Activated CD8-positive, alpha-beta T cell treated with anti-CD3 and anti-CD28 coated beads, Interleukin-2, amount 10 ng/mL, durations not matched to agents 7 days and 5 days (primary cell): ENCODE measurements at places on chromosomes 1 and 21. TPM values are rescaled to one million over a fixed set of nuclear protein-coding genes. Genes with fewer than 3 reads are reported as not detected.

DNA sequence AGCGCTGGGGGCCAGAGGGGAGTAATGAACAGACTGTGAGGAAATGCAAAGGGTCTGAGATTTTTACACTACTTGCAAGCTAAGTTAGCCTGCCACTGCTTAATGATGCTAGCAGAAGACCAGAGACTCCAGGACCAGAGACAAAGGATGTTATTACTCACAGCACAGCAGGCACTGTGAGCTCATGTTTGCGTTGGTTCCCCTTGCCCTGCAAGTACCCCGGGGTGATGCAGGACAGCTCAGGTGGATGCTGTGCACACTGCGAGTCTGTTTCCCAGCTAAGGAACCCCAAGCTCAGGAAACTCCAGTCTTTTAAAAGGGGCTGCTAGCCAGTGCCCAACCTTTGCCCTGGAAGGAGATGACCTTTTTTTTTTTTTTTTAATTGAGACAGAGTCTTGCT, 1.2 kb downstream of the FHAD1 start:
- DNase-seq: no peak

- DNase-seq: no peak
Observed at GRCh38 chr1:201362906-201363305, 14.6 kb downstream of the TNNT2 start.

- peak; percentile 94 for DNase-seq
Observed at GRCh38 chr1:9823943-9824701, at the start of gene CLSTN1. TSS of gene CLSTN1 (minus strand) at chr1:9823965. CDS start at chr1:9823733, 232 bp downstream.

GRCh38 chr1:97833881-97834280, 87.0 kb downstream of the DPYD start:
- DNase-seq: no peak

GRCh38 chr1:34055818-34056217, 109.2 kb downstream of the CSMD2 start:
- DNase-seq: no peak

GRCh38 chr1:236172041-236172579, 29.8 kb downstream of the GPR137B start:
- DNase-seq: no peak

- DNase-seq: no peak
Observed at GRCh38 chr1:205020466-205020865, 22.5 kb upstream of the CNTN2 start.

DNA sequence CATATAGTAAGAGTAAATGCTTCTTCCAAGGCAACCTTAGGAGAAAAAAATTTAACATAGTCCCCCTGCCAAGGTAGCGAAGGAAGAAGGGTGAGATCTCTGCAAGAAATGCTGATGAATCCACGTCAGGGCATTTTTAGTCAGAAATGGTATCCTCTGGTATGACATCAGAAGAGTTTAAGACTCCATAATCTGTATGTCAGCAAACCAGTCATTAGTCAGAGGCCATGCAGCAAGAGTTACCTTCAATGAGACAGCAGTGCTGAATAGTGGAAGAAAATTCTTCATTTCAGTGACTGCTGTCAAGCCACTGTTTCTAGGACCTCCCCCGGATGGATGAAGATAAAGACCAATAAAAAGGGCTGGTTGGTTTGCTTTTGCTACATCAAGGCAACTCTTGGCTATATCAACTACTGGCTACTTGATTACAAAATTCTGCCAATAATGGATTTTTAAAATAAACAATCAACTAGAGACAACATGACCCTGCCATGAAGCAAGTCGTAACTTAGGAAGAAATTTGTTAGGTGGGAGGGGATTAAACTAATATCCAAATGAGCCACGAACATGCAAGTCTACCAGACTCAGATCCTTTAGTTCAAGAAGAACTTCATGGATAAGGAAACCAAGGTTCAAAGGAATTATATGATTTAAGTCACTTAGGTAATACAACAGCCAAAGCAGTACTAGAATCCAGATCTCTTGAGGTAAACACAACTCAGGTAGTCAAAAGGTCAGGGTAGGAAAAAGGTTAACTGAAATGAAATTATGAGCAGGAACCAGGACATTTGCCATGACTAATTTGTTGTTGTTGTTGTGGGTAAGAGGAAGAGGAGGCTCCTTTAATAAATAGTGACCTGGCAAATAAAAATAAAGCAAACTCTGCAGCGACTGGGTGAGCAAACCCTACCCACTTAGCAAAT, 25.6 kb upstream of the GUCA2A start:
- DNase-seq: no peak

DNA sequence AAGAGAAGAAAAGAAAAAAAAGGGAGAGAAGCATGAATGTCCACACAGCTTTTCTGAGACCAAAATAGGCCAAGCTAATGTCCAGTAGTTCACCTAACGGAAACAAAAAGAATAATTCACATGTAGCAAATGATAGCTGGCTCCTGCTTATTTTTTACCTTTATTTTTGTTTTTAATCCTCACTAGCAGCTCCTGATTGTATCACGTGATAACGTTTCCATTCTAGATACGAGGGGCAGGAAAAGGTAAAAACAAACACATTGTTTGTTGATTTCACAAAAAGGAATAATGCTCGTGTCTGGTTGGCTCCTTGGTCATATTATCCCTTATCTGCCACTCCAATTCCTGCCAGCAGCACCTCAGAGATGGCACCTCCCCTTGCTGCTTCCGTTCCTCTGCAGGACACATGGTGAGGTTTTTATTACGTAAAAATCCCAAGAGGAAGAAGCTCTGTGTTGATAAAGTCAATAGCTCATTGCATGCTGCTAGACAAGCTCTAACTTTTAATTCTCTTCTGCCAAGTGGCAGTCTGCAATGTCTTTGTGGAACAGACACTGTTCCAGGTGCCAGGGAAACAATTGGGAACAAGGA, 201.7 kb downstream of the CRB1 start:
- DNase-seq: no peak

- no peak for DNase-seq
Observed at GRCh38 chr1:22592919-22593790, 29.9 kb downstream of the EPHA8 start.

DNA sequence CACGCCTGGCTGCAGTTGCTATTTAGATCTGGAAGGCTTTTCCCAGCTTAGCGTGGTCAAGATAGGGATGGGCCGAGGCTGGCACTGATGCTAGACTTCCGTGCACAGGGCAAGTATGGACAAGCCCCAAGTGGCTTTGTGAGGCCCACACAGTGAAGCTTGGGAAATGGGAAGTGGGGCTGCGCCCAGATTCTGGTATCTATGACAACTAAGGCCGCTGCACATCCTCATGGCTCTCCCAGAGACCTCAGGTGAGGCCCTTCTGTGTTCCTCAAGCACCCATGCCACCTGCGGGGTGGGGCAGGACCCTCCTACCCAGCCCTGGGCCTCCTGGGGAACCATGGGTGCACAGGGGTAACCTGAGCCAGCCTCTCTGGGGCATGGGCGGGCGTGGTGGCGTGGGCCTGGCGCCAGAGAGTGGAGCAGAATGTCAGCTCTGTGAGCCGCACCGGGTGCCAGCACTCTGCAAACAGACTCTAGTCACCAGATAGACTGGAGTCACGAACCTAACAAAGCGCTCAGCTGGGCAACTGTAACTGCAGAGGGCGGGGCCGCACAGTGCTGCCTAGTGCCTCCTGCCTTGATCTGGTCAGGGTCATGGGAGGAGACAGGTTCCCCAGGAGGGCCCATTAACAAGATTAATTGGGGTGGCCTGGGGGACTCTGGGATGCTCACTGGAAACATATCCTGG, 46.4 kb downstream of the ELF3 start:
- DNase-seq: no peak

DNA sequence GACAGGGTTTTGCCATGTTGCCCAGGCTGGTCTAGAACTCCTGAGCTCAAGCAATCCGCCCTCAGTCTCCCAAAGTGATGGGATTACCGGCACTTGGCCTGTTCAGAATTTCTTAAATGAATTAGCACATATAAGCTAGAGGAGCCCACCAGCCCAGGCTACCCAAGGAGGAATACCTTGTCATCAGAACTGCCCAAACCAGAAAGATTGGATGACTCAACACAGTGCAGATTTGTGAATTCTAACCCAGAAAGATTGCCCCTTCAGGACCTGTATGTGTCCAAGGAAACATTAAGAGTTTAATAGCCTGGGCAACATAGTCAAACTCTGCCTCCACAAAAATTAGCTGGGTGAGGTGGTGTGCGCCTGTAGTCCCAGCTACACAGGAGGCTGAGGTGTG, 14.0 kb upstream of the LIN9 start:
- no peak for DNase-seq

SUCO gene
- total RNA-seq: 42.6 TPM

ZNF644 gene
- 49.4 TPM for total RNA-seq

AMY1C gene
- total RNA-seq: not detected

PKLR gene
- not detected for total RNA-seq

KCNQ4 gene
- 0.73 TPM for total RNA-seq

RPTN gene
- not detected for total RNA-seq

WLS gene
- total RNA-seq: not detected

CDCA8 gene
- 102 TPM for total RNA-seq

PCSK9 gene
- total RNA-seq: not detected

CNIH3 gene
- total RNA-seq: 2.5 TPM

REN gene
- total RNA-seq: not detected
